ENCODE measurements at places on chromosomes 12 and 14.

DNA sequence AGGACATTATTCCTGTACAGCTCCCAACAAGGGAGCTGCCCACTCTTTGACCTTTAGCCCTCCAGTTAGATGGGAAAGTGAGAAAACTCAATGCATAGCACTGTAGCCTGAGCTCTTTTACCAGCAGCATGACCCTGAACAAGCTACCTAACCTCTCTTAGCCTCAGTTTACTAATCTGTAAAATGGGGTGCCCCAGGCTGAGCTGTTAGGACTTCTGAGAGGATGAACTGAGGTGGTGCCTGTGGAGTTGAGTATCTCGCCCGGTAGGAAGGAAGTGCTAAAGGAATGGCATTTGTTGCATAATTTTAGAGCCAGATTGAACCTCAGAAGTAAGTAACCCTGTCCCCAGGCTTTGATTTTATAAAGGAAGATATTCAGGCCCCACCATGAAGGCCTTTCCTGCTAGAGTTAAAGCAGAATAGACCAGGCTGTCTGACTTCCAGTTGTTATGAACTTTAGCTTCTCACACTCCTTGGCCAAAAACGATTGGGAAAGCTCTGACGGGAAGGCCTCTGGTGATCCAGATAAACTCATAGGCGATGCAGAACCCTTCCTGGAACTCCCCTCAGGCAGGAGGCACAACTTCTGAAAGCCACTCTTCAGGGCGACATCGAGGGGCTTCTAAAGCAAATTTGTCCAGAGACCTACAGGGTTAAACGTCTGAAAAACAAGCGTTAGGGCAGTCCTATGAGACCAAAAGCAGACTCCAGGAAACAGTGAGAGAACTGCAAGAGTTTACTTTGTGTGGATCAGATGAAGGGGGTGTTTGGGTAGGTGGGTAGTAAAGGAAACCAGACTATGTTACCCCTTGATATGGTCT, 2.5 kb upstream of the SERPINA10 start:
- DNase-seq = no peak

DNA sequence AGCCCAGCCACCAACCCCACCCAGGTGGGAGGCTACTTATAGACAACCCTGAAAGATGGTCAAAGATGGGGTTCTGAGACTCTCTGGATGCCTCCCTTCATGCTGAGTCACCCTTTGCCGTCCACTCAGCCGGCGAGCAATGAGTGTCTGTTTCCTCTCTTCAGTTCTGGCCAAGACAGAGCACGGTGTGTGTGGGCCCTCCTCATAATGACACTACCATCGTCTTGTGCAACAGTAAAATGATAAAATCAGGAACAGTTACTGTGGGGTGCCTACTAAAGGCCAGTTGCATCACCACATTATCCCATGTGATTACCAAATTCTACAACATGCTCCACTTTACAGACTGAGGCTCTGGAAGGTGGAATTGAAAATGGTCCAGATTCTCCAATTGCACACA, 7.0 kb upstream of the BDKRB1 start:
- no peak for DNase-seq

GRCh38 chr12:62730649-62731048, 204.3 kb downstream of the PPM1H start:
- DNase-seq = no peak

DNA sequence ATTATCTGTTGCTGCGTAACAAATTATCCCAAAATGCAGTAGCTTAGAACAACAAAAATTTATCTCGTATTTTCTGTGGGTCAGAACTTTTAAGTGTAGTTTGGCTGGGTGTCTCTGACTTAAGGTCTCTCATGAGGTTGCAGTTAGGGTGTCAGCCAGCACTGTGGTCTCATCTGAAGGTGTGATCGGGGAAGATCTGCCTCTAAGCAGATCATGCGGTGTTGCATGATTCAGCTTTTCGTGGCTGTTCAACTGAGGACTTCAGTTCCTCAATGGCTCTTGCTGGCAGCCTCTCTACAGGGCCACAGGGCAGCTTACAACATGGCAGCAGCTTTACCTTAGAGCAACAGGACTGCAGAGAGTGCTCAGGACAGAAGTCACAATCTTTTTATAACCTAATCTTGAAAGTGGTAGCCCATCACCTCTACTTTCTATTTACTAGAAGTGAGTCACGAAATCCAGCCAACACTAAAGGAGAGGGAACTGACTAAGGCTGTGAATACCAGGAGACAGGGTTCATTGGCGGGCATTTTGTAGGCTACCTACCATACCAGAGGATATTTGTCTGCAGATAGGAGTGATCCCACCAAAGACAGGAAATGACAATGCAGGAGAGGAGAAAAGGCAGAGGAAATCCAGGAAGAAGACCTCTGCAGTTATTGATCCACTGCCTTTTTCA, 1.8 kb upstream of the TMPRSS12 start:
- DNase-seq = no peak

DNA sequence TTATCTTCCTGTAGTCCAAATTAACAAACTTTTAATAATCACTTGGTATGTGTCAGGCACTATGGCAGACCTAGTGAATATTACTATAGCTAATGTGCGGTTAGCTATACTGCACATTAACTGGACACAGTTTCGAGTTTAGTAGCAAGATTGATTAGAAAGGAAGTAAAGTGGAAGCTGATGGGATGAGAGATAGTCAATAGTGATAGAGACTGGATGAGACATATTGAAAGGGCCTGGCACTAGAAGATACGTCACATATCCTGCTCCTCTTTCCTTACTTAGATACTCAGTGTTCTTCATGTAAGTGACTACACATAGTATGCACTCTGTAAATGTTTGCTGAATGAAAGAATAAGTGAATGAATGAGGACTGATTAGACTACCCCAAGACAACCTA, 5.5 kb downstream of the TBK1 start:
- no peak for DNase-seq

Data from NCI-H69 (cell line).